ENCODE measurements at places on chromosomes 13 and 19.

GRCh38 chr13:99658261-99658991 is 157.2 kb downstream of the TM9SF2 start:
- DNase-seq = no peak

DNA sequence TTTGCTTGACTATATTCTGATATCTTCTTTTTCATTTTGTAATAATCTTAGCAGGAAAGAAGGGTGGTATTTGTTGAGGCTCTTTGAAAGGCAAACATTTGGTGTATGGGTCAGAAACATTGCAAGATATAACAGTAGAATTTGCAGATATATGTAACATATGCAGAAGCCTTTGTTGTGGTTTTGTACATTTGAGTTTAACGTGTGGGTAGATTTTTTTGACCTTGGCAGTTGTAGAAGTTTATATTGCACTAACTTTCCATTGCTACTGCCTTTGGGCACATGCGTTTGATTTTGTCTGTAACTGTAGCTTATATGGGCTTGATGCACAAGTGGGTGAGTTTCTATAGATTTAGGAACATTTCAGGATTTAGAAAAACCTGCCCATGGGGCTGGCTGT is 78.5 kb upstream of the SPRY2 start:
- no peak for DNase-seq

DNA sequence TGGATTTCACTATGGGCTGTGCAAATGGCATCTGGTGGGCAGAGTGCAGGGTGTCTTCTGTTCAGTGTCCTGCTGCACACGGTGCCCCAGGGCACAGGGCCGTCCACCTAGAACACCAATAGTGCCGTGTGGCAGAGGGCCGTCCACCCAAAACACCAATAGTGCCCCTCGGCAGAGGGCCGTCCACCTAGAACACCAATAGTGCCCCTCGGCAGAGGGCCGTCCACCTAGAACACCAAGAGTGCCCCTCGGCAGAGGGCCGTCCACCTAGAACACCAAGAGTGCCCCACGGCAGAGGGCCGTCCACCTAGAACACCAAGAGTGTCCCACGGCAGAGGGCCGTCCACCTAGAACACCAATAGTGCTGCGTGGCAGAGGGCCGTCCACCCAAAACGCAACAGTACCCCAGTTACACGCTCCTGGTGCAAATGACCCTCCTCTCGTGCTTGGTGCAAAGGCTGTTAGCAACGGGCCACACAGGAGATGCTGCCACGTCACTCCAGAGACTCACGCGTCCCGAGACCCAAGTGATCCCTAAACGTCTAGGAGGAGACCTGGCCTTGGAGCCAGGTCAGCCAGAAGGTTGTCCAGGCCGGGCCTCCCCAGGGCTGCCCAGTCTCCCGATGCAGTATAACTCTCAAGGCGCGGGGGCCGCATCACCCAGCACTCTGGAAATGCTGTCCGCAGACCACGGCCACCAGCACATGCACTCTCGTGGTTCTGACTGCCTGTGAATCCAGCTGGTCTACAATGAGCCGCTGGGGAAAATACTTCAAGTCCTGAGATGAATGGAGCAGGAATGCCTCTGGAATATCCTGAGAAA is 51.5 kb downstream of the RASA3 start:
- no peak for DNase-seq

DNA sequence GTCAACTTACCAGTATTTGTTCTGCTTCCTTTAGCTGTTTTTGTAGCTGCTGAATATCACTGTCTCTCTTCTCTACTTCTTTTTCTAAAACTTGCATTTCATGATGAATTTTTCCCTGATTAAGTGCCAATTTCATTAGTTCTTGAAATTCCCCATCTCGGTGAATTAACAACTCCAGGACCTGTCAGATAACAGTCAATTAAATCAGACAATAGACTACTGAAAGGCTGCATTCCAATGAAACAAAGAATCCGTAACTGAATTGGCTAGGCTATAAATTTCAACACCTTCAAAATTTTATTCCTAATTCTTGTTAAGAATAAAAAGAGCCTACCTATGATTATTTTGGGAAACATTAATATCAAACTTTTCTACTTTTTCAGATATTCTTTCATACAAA is 8.6 kb downstream of the MED4 start:
- DNase-seq = no peak

GRCh38 chr13:52775511-52775910 is 35.9 kb upstream of the CNMD start:
- no peak for DNase-seq

GRCh38 chr13:85638265-85638664 is 161.0 kb downstream of the SLITRK6 start:
- DNase-seq = no peak

DNA sequence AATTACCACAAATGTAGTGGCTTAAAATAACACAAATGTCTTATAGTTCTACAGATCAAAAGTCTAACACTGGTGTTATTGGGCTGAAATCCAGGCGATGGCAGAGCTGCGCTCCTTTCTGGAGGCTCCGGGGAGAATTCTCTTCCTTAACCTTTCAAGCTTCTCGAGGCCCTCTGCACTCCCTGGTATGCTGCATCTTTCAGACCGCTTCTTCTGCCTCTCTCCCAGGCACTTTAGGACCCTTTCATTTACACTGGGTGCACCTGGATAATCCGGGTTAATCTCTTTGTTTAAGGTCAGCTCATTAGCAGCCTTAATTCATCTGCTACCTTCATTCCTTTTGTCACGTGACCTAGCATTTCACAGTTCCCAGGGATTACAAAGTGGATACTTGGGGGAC is 211.3 kb upstream of the RFC3 start:
- no peak for DNase-seq

DNA sequence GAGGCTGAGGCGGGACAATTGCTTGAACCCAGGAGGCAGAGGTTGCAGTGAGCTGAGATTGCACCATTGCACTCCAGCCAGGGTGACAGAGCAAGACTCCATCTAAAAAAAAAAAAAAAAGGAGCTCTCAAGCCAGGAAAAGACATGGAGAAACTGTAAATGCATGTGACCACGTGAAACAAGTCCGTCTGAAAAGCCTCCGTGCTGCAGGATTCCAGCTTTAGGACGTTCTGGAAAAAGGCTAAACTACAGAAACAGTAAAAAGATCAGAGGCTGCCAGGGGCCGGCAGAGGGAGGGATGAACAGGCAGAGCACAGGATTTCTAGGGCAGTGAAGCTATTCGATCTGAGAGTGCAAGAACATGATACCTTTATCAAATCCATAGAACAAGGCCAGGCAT is 40.7 kb upstream of the NDUFS7 start:
- no peak for DNase-seq

- no peak for DNase-seq
Observed at GRCh38 chr13:76349700-76350099, 536.5 kb downstream of the KCTD12 start.

- no peak for DNase-seq
Observed at GRCh38 chr13:97211300-97211699, 10.8 kb upstream of the MBNL2 start.

GRCh38 chr13:32925506-32925905 is 90.7 kb upstream of the KL start:
- no peak for DNase-seq

- no peak for DNase-seq
Observed at GRCh38 chr19:17836530-17836929, 11.3 kb downstream of the JAK3 start.

GRCh38 chr13:27026396-27026795 is 145.2 kb downstream of the USP12 start:
- no peak for DNase-seq

All from NCI-H1436 treated with DMSO at 0.1 percent for 48 hours (cell line).